ENCODE measurements at places on chromosomes 5 and 9.
A peak's percentile ranks its signal among the peaks of the same experiment; 100 is the strongest.

- no peak for DNase-seq
Measured at GRCh38 chr9:109256336-109256735, 64.5 kb downstream of the EPB41L4B start.

- DNase-seq, result no peak
Measured at GRCh38 chr9:93039976-93040375, 18.5 kb upstream of the SUSD3 start.

GRCh38 chr9:137924169-137924568, 46.6 kb downstream of the CACNA1B start:
- DNase-seq, result no peak

- no peak for DNase-seq
Measured at GRCh38 chr5:54171645-54172384, 138.6 kb downstream of the ARL15 start.

DNA sequence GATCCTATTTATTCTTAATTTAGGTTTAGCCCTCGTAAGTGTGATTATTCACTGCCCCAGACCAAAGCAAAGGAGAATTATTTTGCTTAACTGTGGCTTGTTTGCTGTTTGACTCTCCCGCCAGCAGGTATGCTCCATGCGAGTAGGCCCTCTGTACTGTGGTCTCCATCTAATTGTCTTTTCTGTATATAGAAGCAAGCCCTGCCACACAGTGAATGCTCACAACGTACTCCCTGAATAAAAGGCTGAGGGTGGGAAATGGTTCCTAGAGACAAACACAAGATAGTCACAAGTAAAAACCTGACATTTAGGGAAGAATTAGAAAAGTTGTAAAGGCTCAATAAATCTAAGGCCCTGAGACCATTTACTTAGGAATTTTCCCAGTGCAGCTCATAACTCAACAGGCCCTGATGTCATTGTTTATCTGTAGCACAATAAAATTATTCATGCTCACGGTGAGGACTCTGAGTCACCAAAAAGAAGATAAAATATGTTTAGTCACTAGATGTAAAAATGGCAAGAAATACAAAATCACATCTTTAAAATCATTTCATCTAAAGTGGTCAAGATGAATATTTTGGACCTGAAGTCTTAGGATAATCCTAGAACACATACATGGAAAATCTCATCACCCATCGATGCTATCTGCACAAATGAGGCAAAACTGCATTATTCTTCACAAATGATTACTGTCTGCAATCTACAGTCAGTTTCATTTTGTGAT, 473.2 kb downstream of the ENC1 start:
- DNase-seq, result no peak

DNA sequence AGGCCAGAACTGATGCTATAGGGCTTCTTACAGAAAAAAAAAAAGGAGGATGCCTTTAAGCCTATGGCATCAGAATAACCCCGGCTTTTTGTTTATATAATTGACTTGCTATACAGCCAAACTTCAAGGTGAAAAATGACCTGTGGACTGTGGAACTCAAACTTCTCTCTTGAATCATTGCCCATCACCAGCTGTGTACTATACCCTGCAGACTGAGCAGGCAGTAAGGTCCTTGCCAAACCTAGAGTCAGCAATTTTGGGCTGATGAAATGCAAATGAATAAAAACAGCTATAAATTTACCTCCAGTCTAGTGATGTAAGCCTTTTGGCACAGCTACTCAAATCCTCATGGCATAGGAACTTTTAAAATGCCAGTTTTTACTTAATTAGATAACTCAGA, 44.5 kb upstream of the PPP3R2 start:
- DNase-seq, result no peak

DNA sequence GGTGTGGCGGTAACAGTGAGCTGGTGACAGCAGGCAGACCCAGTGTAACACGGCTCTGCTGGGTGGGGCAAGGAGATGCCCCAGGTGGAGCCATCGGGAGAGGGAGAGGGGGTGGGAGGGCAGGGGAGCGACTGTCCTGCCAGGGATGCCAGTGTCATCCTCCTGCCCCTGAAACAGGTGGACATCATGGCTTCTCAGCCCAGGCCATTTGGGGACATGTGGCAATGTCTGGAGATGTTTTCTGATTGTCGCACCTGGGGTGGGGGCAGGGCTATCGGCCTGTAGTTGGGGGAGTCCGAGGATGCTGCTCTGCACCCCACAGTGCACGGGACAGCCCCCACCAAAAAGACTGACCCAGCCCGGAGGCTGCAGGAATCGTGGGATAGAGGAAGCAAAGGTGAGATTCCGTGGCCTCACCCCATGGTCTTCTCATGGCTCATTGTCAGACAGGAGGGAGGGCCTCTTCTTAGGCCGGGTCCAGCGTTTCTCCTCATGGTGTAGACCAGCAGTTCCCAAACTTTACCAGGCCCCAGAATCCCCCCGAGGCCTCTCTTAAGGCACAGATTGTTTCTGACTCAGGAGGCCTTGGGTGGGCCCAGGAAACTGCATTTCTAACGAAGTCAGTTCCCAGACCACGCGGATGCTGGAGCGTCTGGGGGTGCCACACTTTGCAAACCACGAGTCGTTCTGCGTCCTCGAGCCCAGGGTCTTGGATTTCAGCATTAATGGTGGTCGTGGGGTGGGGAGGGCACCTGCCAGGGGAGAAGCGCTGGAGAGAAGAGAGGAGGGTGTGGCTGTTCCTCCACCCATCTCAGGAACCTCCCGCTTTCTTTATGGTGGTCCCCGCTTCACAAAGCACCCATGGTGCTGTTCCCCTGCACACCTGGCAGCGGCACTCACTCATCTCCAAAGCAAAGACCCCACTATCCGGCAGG, 11.0 kb downstream of the COL5A1 start:
- no peak for DNase-seq

DNA sequence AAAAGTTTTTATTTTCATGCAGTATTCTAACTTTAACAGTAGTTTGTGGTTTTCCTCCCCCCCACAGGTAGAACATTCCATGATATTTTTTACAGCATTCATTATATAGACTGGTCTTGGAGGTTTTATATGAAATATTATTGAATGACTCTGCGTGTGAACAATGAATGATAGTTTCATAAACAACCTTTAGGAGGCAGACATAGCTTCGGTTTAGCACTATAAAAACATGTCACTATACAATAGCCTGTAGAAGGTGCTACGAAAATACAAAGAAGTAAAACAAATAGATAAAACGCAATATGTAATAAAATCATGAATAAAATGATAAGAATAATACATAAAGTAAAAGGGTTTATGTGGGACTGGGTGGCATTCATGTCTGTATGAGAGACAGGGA, 8.5 kb downstream of the KLF4 start:
- DNase-seq, result no peak

DNA sequence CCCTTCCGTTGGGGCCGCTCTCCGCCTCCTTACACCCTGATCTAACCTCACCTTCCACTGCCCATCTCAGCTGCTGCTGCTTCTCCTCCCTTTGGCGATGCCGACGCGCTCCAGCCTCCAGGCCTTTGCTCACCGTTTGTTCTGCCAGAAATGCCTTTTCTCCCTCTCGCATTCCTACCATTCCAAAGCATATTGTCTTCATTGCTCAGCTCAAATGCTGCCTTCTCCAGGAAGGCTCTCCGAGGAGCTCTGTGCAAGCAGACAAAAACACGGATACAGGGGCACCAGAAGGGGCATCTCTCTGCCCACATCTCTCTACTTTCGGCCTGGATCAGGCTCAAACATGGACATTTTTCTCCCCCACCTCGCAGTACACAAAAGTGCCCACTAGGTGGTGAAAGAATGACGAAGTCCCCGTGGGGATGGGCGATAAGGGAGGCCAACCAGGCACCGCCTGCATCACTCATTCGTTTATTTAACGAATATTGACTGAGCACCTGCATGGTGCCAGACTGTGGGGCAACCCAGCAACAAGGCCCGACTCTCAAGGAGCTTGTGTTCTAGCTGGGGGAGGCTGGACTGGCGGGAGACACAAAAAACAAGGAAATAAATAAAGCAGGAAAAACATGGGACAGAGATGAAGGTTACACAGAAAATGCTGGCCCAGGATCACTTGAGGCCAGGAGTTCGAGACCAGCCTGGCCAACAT, 7.3 kb upstream of the GRHPR start:
- peak; percentile 67 for DNase-seq

- DNase-seq, result no peak
Measured at GRCh38 chr9:83509402-83509801, 28.8 kb downstream of the FRMD3 start.

DNA sequence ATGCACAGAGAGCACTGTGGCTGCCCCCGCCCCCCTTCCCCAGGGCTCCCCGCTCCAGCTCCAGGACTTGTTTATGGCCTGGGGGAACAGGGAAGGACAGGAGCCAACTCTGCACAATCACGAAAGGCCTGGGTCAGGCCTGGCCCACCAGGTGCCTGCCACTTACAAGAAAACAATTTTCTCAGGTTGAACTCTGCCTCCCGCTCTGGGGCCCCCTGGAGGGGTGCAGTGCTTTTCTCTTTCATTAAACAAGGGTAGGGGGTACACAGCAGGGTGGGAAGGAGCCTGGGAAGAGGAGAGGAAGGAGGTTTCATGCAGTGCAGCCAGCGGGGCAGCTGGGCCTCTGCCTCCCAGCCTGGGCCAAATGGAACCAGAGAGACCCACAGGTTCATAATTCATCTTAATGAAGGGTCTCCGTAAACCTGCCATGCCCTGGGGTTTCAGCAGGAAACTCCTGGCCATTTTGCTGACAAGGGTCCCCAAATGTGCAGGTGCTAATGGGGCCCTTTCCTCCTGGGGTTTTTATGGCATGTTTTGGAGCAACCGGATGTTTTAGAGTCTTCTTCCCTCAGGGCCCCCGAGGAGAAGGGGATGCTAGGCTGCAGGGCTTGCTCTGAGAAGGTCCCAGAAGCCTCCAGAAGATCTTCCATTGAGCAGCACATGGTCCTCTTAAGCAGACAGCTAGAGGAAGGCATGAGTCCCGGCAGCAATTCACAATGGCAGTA, 219.8 kb downstream of the SLIT3 start:
- no peak for DNase-seq

GRCh38 chr5:9437741-9438240, 108.1 kb downstream of the SEMA5A start:
- no peak for DNase-seq

GRCh38 chr5:131973089-131973712, 27.7 kb upstream of the MEIKIN start:
- DNase-seq, result no peak

DNA sequence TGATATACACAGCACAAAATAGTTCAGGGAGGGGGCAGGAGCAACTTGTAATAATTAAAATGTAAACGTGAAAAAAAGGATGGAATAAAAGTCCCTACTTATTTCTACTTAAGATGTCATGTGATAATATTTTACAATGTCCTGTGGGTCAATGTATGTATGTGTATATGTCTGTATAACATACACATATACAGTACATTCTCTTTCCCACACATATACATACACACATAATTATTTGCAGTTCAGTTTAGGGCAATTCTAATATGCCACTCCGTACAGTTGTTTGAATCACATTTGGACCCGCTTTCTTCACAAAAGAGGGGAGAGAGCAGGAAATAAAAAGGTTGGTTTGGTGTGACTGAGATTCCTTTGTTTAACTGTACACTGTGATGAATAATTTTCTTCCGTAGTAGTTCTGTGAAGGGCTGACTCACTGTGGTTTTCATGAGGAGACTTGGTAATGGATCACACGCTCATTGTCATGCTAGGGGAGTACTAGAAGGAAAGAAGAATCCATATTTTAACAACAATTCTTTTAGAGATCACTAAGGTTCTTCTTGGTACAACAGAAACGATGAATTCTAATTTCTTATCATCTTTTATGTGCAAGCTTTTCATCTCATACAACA, 26.2 kb upstream of the ACOT12 start:
- DNase-seq, result no peak

DNA sequence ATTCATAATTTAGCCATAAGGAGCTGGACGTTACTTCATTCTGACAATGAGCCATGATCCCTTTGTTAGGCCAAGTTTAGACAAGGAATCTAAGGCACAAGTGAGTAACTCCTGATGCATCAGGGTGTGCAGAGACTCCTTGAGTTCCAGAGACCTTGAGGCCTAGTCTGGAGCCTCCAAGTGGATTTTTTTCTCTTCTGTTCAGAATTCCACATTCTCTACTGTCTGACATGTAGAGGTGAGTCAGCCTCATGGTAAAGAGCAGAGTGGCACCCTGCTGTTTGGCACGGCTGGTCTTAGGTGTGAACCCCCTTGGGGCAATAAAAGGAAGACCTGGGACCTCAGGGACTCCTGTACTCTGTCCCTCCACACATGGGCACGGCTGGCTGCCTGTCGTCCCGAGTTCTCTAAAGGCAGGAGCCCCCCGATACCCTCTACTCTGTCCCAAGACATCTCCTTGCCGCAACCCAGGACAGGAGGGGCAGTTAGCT, 22.0 kb upstream of the TGFBI start:
- no peak for DNase-seq

- DNase-seq, result no peak
Measured at GRCh38 chr5:65198456-65199120, 283.1 kb downstream of the ADAMTS6 start.

GRCh38 chr5:117220730-117221129, 646.1 kb upstream of the SEMA6A start:
- DNase-seq, result no peak

GRCh38 chr9:128107468-128108268, 19.9 kb downstream of the PTGES2 start:
- no peak for DNase-seq

Measured in CD4-positive, alpha-beta T cell treated with Interferon gamma for 1 hour (primary cell).